ENCODE measurements at places on chromosomes 5 and 9.

DNA sequence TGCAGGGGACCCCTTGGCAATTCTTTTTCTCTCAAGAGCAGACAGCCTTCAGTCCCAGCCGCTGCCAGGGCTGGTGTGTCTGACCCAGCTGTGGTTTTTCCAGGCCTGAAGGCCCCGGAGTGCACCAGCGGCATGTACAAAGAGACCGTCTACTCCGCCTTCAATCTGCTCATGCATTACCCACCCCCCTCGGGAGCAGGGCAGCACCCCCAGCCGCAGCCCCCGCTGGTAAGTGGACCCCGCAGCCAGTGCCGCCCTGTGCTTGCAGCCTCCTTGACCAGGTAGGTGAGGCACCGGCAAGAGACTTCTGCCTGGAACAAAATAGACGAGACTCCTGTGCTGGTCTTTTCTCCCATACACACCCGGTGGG, 1.3 kb downstream of the TCF7 start:
- H3K27me3 ChIP-seq, result peaks cover 16% of the 10 kb centered on the region
- no peak overlapping the region for H3K27ac ChIP-seq
- no peak for DNase-seq
- peaks cover 4% of the 10 kb centered on the region for H3K4me1 ChIP-seq
- no peak overlapping the region for H3K4me3 ChIP-seq

GRCh38 chr5:19564036-19564435, 424.0 kb downstream of the CDH18 start:
- DNase-seq, result no peak
- H3K27ac ChIP-seq, result no peak overlapping the region
- no peaks in the 10 kb centered on the region for H3K4me1 ChIP-seq
- no peak overlapping the region for H3K4me3 ChIP-seq
- no peaks in the 10 kb centered on the region for H3K36me3 ChIP-seq

GRCh38 chr5:105940181-105940580, 1730.6 kb downstream of the EFNA5 start:
- H3K36me3 ChIP-seq, result no peaks in the 10 kb centered on the region
- H3K27ac ChIP-seq, result no peak overlapping the region
- H3K4me3 ChIP-seq, result no peak overlapping the region
- no peak for DNase-seq
- H3K27me3 ChIP-seq, result no peaks in the 10 kb centered on the region

DNA sequence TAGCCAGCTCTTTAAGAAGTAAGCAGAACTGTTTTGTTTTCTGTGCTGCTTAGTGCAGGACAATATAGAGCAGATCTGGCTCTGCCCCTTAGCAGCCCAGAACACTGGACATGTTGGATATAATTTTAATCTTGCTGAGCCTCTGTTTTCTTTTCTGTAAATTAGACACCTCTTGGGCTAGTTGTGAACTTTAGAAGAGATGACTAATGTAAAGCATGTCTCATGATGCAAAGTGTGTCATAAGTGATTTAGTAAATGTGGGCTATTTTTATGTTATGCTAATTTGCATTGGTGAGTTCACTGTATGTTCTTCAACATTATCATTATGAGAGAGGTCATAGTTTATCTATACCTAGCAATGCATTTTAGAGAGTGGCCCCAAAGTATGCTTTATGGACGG, 156.1 kb upstream of the ADAMTSL1 start:
- H3K4me3 ChIP-seq, result no peak overlapping the region
- H3K4me1 ChIP-seq, result no peaks in the 10 kb centered on the region
- no peak for DNase-seq

DNA sequence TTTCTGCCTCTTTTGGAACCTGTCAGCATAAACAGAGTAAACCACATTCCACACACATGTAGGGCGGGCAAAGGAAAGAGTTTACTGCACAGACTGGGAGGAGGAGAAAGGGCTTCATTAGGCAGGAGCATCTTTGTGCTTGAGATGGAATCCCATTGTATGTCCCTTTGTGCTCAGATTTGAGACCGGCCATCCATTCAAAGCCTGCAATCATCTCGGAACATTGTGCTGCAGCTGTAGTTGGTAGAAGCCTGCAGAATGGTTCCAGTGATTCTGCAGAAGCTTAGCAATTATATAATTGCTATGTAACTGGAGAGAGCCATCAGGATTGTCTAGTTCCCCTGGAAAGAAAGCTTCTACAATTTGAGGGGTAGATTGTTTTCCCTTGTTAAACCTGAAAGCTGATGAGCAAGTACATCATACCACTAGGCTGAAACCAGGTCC, 16.5 kb downstream of the ZNF462 start:
- H3K27ac ChIP-seq, result no peak overlapping the region
- DNase-seq, result no peak
- H3K4me3 ChIP-seq, result no peak overlapping the region
- H3K4me1 ChIP-seq, result no peaks in the 10 kb centered on the region
- no peaks in the 10 kb centered on the region for H3K36me3 ChIP-seq

GRCh38 chr9:123401879-123402513, 46.0 kb downstream of the CRB2 start:
- no peak overlapping the region for H3K27ac ChIP-seq
- no peak for DNase-seq
- H3K4me1 ChIP-seq, result no peaks in the 10 kb centered on the region
- no peak overlapping the region for H3K4me3 ChIP-seq

DNA sequence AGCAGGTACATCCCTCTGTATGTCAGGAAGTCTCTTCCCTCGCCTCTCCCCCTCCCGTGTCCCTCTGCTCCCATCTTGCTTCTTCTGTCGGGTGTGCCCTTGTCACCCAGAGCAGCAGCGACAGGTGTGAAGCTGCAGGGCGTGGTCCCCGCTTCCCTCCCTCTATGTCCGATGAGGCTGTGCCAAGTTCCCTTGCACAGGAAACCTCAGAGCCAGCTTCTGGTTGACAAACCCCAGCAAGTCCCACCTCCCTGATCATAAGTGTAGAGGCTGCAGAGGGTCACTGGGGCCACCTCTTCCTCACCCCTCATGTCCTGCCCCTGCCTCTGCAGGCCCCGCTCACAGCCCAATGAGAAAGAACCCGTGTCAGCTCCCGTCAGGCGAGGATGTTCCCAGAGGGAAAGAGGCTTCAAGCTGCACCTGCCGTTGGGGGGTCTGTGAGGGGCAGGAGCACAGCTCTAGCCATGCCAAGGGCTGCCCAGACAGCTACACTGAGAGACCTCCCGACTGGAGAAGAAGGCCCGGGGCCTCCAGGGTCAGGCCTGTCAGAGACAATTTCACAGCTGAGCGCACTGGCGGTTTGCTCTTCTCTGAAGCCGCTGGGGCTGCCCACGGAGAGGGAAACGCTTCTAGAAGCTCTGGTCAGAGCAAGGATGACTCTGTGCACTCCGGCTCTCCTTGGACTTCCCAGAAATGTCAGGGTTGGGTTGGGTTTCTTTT, 73.3 kb downstream of the AK8 start:
- peaks cover 88% of the 10 kb centered on the region for H3K27me3 ChIP-seq
- no peaks in the 10 kb centered on the region for H3K4me1 ChIP-seq
- no peaks in the 10 kb centered on the region for H3K36me3 ChIP-seq

- no peak overlapping the region for H3K4me3 ChIP-seq
- no peaks in the 10 kb centered on the region for H3K36me3 ChIP-seq
- no peaks in the 10 kb centered on the region for H3K27me3 ChIP-seq
- peaks cover 4% of the 10 kb centered on the region for H3K4me1 ChIP-seq
- DNase-seq, result no peak
- no peak overlapping the region for H3K27ac ChIP-seq
Observed at GRCh38 chr5:135878156-135878620, 17.5 kb downstream of the IL9 start.

GRCh38 chr5:1987471-1987870, 104.7 kb upstream of the IRX4 start:
- no peaks in the 10 kb centered on the region for H3K27me3 ChIP-seq
- no peaks in the 10 kb centered on the region for H3K4me1 ChIP-seq
- DNase-seq, result no peak
- no peak overlapping the region for H3K4me3 ChIP-seq
- no peak overlapping the region for H3K27ac ChIP-seq

- H3K36me3 ChIP-seq, result no peaks in the 10 kb centered on the region
- H3K4me1 ChIP-seq, result peaks cover 13% of the 10 kb centered on the region
- no peak overlapping the region for H3K4me3 ChIP-seq
- H3K27ac ChIP-seq, result no peak overlapping the region
- no peak for DNase-seq
- no peaks in the 10 kb centered on the region for H3K27me3 ChIP-seq
Observed at GRCh38 chr5:140358738-140359310, 1.2 kb upstream of the SLC4A9 start.

GRCh38 chr5:176620333-176620981, 9.9 kb downstream of the SNCB start:
- H3K4me3 ChIP-seq, result no peak overlapping the region
- no peaks in the 10 kb centered on the region for H3K36me3 ChIP-seq
- H3K4me1 ChIP-seq, result no peaks in the 10 kb centered on the region
- no peak for DNase-seq

- no peak overlapping the region for H3K27ac ChIP-seq
- H3K4me3 ChIP-seq, result no peak overlapping the region
- no peak for DNase-seq
Observed at GRCh38 chr5:139812323-139812722, 16.7 kb downstream of the PSD2 start.

All from MM.1S (cell line).